ENCODE measurements at places on chromosomes 1 and 21. TPM values are rescaled to one million over a fixed set of nuclear protein-coding genes. Genes with fewer than 3 reads are reported as not detected.

- no peaks in the 10 kb centered on the region for H3K4me1 ChIP-seq
- no peak overlapping the region for H3K27ac ChIP-seq
- no peak overlapping the region for H3K4me3 ChIP-seq
- DNase-seq: no peak
These were observed 22.3 kb upstream of the NR5A2 start for GRCh38 chr1:200005165-200005564.

DNA sequence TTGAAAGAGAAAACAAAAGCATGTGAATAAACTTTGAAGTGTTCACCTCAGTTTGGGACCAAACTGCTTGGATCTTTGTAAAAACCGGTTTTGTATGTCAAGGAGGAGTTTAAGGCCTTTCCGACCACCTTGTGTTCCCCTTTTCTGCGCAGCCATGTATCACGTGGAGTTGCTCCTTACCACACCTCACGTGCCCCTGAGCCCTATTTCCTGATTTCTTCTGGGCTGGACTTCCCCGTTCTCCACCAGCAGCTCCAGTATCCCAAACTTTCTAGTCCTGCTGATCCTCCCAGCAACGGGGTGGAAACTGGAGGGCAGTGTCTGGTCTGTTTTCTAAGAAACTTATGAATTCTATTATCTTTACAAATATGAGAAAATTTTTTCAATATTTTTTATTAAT is 1.6 kb upstream of the SH3D21 start:
- H3K4me1 ChIP-seq: peaks cover 30% of the 10 kb centered on the region
- DNase-seq: no peak
- no peak overlapping the region for H3K4me3 ChIP-seq
- peaks cover 6% of the 10 kb centered on the region for H3K36me3 ChIP-seq

DNA sequence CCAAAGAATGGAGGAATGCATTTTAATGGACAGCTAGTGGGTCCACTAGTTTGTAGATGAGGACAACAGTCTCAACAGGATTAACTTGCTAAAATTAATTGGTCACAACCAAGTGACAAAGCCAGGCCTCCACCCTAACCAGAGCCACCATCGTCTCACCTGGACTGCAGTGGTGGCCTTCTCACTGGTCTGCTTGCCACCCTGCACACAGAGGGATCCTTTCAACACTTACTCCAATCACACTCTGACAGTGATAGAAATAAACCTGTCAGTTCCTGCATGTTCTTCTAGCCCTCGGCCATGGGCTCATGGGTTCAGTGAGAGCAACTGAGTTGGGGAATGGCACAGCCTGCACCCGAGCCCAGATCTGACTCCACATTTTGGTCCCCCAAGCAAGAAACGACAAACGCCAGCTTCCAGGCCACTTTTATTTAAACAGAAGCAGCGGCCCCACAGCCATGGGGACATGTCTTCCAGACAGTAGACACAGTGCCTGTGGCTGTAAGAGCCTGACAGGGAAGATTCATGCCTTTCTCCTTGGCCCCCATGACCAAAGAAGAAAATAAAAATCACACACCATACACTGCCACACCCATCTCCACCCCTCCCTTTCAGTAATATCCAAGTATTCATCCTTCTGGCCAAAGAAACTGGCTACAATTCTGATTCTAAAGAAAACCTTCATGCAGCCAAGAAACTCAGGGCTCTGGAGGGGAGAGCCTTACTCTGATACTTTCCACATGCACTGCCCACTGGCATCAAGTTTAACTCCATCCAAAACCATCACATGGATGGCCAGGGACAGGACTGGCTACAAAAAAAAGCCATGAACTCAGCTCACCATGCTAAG is 37.6 kb downstream of the DHCR24 start:
- H3K4me3 ChIP-seq: no peak overlapping the region
- H3K27ac ChIP-seq: no peak overlapping the region
- H3K4me1 ChIP-seq: peaks cover 8% of the 10 kb centered on the region

DNA sequence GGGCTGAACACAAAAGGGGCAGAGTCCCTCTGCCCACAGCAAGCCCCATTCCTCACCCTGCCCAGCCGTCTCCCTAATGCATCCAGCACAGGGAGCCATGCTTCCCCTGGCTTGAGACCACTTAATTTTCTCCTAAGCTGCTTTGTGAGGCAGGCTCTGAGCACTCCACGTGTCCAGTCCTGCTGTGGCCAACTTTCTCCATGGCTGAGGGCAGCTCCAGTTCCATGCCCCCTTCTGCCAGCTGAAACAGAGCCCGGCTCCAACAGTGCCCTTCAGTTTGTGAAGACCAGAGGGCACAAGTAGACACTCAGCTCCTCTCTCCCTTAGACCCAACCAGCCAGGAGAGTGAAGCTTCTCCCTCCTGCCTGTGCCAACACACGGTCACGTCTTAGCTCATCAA is 33.8 kb downstream of the PLEKHA6 start:
- H3K27me3 ChIP-seq: no peaks in the 10 kb centered on the region
- no peak overlapping the region for H3K27ac ChIP-seq
- DNase-seq: no peak

- no peak overlapping the region for H3K4me3 ChIP-seq
- H3K4me1 ChIP-seq: no peaks in the 10 kb centered on the region
- no peaks in the 10 kb centered on the region for H3K27me3 ChIP-seq
- DNase-seq: no peak
- no peak overlapping the region for H3K27ac ChIP-seq
- H3K36me3 ChIP-seq: no peaks in the 10 kb centered on the region
These were observed 7.6 kb downstream of the CD101 start for GRCh38 chr1:117009132-117009531.

GRCh38 chr1:12594966-12595756 is 22.8 kb downstream of the DHRS3 start:
- no peak for DNase-seq
- no peaks in the 10 kb centered on the region for H3K36me3 ChIP-seq
- H3K27ac ChIP-seq: peak overlapping the region; percentile 81
- H3K4me1 ChIP-seq: peaks cover 93% of the 10 kb centered on the region

GRCh38 chr1:7294636-7295035 is 476.5 kb upstream of the VAMP3 start:
- no peak overlapping the region for H3K4me3 ChIP-seq
- H3K36me3 ChIP-seq: no peaks in the 10 kb centered on the region
- no peak for DNase-seq
- H3K27ac ChIP-seq: no peak overlapping the region
- no peaks in the 10 kb centered on the region for H3K27me3 ChIP-seq
- no peaks in the 10 kb centered on the region for H3K4me1 ChIP-seq

- H3K4me1 ChIP-seq: no peaks in the 10 kb centered on the region
- peak within 1 kb of the TSS; percentile 70 for H3K27ac ChIP-seq
- H3K27me3 ChIP-seq: no peaks in the 10 kb centered on the region
These were observed at the start of gene OLFML3 for GRCh38 chr1:113978863-113979702. TSS of gene OLFML3 (plus strand) at chr1:113979474. CDS start at chr1:113979517, 43 bp downstream.

- no peak for DNase-seq
- H3K4me3 ChIP-seq: no peak overlapping the region
- H3K4me1 ChIP-seq: peaks cover 32% of the 10 kb centered on the region
- H3K36me3 ChIP-seq: no peaks in the 10 kb centered on the region
- no peaks in the 10 kb centered on the region for H3K27me3 ChIP-seq
- H3K27ac ChIP-seq: no peak overlapping the region
These were observed 11.1 kb downstream of the ADGRB2 start for GRCh38 chr1:31752952-31753475.

GRCh38 chr1:192984080-192984479 is 75.1 kb downstream of the UCHL5 start:
- DNase-seq: no peak
- no peak overlapping the region for H3K4me3 ChIP-seq
- no peak overlapping the region for H3K27ac ChIP-seq
- H3K4me1 ChIP-seq: no peaks in the 10 kb centered on the region
- no peaks in the 10 kb centered on the region for H3K27me3 ChIP-seq
- no peaks in the 10 kb centered on the region for H3K36me3 ChIP-seq

- no peak for DNase-seq
- no peak overlapping the region for H3K27ac ChIP-seq
- H3K36me3 ChIP-seq: no peaks in the 10 kb centered on the region
- H3K4me3 ChIP-seq: no peak overlapping the region
- no peaks in the 10 kb centered on the region for H3K4me1 ChIP-seq
- H3K27me3 ChIP-seq: no peaks in the 10 kb centered on the region
These were observed 53.4 kb downstream of the MACO1 start for GRCh38 chr1:25484096-25484495.

DNA sequence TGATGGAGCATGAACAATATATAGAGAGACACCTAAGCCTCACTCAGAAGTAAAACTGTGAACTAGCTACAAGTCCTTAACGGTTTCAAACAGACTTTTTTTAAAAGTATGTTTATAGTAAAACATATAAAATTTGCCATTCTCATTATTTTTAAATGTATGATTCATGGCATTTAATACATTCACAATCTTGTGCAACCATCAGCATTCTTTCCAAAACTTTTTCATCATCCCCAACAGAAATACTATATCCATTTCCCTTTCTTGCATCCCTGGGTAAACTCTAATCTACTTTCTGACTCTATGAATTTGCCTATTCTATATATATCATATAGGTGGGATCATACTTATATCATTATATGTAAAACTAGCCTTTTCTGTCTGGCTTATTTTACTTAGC is 25.5 kb downstream of the EVI5 start:
- H3K27me3 ChIP-seq: no peaks in the 10 kb centered on the region
- H3K4me3 ChIP-seq: no peak overlapping the region
- H3K4me1 ChIP-seq: no peaks in the 10 kb centered on the region
- H3K27ac ChIP-seq: no peak overlapping the region
- no peak for DNase-seq
- H3K36me3 ChIP-seq: no peaks in the 10 kb centered on the region

TTC22 gene
- total RNA-seq: not detected

PPM1J gene
- total RNA-seq: 3.3 TPM

TIE1 gene
- total RNA-seq: 95.9 TPM

CA6 gene
- total RNA-seq: not detected

Measured in tibial nerve (tissue), 4 donors.